ENCODE measurements at places on chromosomes 5 and 9.

DNA sequence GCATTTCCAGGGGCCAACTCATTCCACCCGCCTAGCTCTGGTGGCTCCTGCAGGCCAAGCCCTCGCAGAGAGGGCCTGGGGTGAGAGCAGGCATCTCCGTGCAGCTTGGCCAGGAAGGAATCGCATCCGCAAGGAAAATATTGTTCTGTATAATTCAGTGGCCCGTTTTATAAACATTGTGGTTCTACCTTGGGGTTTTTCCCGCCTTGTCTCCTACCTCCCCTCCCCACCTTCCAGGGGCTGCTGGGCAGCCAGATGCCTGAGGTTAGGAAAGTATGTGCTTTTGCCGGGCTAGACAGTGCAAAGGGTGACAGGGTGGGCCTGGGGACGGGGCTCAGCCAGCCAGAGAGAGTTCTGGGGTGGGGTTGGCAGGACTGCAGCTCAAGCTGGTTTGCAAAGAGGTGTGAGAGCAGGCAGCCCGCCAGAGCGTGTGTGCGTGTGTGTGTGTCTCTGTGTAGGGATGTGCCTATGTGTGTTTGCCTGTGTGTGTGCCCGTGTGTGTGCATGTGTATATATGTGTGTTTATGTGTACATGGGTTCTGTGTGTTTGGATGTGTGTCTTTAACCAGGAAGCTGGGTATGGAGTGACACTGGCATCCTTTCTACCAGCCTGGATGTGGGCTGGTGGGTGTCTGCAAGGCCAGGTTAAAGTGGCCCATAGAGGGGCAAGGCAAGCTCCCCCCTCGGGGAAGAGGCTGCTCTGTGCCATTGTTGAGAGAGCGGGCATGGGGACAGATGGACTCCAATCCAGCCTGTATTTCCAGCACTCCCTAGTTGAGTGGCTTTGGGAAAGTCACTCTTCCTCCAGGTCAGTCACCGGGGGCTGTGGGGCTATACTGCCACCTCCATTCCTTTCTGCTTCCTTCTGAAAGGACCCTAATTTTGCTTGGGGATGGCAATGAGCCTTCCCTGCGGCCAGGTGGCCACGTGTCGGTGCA is 10.6 kb upstream of the SLC2A6 start:
- DNase-seq: no peak

DNA sequence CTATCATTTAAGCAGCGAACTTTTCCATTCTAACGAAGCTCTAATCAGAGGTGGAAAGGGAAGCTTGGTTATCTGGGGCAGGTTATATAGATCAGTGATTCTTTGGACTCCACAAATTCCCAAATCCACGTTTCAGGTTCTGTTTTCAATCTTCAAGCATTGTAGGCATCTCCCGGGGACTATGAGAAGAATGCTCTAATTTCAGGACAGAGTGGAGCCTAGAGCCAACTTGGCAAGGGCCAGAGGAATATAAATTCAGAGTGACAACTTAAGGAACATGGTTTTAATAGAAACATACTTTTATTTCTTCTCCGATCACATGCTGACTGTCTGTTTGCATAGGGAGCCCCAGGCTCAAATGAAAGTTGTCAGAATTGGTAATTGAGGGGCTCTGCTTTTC is 514.0 kb upstream of the KLF4 start:
- no peak for DNase-seq

GRCh38 chr5:40781843-40782409 is 16.2 kb downstream of the PRKAA1 start:
- no peak for DNase-seq

DNA sequence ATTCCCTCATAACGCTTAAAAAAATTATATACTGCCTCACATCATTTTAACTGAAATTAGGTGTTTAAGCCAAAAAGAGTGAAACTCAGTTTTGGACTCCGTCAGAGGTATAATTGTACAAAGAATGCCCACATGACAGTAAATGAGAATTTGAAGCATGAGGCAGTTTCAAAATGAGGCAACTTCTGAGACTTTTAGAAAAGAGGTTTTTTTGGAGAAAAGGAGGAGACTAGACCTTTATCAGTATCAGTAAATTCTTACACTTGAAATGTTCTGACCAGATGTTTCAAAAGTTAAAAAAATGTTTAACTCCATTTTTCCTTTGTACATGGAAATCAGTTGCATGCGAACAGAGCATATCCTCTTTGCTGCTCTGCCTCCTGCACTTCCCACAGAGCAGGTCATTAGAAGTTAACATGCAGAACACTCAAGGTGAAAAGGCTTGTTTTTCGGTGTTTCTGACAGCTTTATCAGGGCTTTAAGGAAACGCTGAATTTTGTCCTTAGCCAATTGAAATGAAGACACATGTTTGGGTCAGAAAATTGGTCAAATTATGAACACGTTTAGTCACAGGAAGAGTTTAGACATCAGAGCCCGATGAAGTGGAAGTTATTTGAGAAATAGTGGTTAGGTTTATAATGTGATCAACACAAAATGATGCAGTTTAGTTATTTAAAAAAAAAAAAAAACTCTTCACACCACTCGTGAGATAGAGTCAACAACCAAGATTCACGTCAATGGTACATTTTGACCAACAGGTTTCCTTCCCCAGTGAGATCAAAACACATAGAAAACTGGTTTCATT is 59.5 kb downstream of the PIK3R1 start:
- DNase-seq: no peak

GRCh38 chr5:151037561-151038411 is 17.4 kb downstream of the GPX3 start:
- DNase-seq: no peak

DNA sequence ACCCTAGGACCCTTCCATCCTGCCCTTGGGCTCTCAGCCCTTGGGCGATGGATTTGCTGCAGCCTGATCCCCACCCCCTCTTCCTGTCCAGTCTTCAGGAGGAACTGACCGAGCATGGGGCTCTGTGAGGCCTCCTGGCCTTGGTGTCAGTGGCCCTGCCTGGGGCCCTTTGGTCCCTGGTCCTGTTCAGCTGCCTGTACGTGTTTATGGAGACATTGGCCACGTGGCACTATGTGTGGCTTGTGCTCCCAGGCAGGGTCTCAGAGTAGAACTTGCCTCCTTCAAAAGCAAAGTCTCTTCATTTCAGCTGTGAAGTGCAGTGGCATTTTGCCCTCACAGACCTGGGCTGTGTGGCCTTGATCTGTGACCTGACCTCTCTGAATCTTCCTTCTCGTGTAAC is 11.1 kb downstream of the FCN2 start:
- no peak for DNase-seq

GRCh38 chr9:91825422-91825821 is 124.6 kb downstream of the ROR2 start:
- no peak for DNase-seq

- no peak for DNase-seq
Observed at GRCh38 chr9:100125236-100125635, 26.2 kb downstream of the INVS start.

DNA sequence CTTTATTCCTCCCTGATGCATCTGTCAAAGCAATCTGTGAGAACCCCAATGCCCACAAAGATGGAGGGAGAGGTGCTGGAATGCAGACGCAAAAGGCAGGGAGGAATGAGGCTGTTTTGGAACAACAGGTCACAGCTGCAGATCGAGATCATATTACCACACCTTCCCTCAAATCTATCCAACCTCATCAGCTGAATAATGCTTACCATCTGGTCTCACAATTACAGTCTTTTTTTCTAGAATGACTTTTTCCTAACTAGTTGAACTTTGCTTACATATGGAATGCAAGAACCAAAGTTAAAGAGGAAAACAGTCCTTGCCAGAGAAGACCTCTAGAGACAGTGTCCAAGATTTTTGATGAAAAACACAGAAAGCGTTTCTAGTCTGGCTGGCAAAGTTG is 158.1 kb downstream of the LPAR1 start:
- peak; percentile 62 for DNase-seq

DNA sequence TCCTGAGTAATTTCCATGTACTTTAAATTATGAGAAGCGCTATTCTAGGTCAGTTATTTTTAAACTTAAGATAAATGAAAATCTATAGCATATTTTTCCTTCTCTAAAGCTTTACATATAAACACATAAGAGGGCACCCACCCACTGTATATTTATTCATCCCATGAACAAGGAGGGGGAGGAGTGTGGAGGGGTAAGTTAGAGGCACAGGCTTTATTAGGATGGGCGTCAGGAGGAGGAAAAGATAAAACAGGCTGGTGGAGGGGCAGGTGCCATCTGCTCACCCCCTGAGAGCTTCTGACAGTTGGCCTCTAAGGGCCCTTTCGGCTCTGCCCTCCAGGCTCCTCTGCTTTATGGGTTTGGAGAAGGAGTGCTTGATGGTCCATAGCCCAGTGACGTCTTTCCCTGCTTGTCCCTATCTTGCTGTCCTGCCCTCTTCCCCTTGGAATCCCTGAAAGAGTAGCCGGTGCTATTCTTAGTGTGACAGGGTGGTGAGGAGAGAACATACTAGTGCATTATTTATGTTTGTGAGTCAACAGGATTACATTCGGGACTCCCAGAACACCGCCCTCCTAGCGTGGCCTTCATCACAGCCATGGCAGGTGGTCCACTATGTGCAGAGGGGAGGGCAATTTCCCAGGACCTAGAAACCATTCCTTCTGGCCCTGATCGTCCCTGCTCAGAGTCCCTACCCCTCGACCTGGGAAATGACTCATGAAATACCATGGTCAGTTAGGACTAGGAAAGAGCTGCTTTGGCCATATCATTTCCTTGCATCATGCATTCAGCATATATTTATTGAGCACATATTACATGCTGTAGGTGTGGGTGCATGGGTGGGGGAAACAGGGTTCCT is 7.9 kb upstream of the SYNPO start:
- DNase-seq: peak; percentile 29

GRCh38 chr5:173535166-173535975 is 81.1 kb downstream of the BOD1 start:
- no peak for DNase-seq

- no peak for DNase-seq
Observed at GRCh38 chr9:15346837-15347236, 39.8 kb upstream of the TTC39B start.

GRCh38 chr9:78122631-78123030 is 91.0 kb upstream of the GNAQ start:
- DNase-seq: no peak

DNA sequence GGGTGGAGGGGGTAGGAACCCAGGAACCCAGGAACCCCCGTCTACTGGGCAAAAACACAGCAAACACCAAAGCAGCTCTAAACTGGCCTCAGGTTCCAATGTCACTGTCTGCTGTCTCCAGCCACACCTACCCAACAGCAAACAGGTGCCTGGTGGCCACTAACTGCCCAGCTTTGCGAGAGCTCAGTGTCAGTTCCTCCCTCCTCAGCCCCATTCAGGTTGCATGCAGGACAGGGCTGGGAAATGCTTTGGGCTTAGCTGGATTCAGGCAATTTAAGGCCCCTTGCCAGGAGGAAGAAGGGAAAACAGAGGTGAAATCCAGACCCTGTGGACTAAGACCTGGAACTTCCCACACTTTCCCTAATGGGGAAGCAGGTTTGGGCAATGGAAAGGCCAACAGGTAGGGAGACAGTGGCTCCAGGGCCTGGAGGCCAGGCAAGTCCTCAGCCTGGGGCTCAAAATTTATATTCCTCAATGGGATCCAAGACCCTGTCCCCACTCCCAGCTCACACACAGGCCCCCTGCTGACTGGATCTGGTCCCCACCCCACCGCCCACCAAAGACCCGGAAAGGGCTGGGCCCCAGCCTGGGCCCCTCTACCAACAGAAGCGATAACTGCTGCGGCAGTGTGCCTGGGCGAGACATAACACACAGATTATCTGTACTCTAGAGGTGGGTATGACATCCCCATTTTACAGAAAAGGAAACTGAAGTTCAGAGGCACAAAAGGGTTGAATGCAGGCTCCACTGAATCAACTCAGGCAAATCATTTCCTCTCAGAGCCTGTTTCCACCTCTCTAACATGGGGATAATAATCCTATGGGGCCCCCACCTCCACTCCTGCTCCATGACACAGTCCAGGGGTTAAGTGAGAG is 3.5 kb downstream of the EEIG1 start:
- DNase-seq: no peak

Measured in NCI-H2171 (cell line).